ENCODE measurements at places on chromosomes 4 and X. TPM values are rescaled to one million over a fixed set of nuclear protein-coding genes. Genes with fewer than 3 reads are reported as not detected.

The ARHGEF6 gene
- 3.0 TPM for polyA plus RNA-seq

- DNase-seq: peak; percentile 71
Measured at GRCh38 chr4:141133146-141133998, at the start of gene RNF150. Gene RNF150 (minus strand): TSS chr4:141133469.

- no peak for DNase-seq
Measured at GRCh38 chrX:1601051-1601767, 9.8 kb downstream of the AKAP17A start.

The MMRN1 gene
- polyA plus RNA-seq: not detected

The XAGE1A gene
- polyA plus RNA-seq: not detected

DNA sequence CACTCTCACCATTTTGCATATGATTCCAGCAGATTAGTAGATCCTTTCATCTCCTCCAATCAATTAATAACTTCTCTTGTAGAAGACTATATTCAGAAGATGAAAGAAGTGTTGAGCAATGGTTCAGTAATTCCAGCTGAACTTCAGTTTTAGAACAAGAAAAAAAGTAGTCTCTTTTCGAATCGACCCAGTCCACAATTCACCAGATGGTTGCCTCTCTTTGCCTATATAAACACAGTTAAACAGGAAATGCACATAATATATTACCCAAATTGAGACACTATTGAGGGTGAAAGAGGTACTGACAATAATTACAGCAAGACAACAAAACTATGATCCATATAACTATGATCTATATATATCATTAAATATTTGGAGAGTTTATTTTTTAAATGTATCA, 16.8 kb upstream of the FAM241A start:
- no peak for DNase-seq

DNA sequence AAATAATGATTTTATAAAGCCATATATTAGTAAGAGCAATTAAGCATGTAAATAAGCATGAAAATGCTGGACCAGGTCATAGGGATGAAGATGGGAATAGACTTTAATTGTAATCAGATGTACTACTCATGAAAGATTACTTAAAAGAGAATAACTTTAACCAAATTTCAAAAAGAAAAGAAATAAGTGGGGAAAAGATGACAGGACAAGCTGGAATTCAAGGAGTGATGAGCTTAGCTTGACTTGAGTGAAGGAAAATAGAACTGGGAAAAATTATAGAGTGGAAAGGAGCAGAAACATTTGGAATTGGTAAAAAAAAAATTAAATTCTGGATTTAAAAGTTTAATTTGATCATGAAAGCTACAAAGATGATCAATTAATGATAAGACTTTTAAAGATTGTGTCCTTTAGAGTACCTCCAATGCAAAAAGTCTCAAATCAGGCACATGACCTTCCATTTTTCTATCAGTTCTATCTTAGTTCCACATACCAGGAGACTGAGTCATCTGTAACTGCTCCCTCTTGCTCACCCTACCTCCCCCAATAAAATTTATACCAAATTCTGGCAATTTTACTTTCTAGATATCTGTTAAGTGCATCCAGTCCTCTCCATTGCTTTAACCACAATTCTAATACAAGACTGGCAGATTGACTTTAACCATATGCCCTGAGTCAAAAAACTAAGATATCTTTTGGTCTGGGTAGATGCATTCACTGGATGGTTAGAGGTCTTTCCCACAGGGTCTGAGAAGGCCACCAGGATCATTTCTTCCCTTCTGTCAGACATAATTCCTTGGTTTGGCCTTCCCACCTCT, 56.4 kb upstream of the SLIT2 start:
- no peak for DNase-seq

- DNase-seq: no peak
Measured at GRCh38 chrX:71668248-71668595, 876 bp downstream of the LOC101059915 start.

- DNase-seq: no peak
Measured at GRCh38 chr4:167903291-167903721, 189.0 kb upstream of the ANXA10 start.

DNA sequence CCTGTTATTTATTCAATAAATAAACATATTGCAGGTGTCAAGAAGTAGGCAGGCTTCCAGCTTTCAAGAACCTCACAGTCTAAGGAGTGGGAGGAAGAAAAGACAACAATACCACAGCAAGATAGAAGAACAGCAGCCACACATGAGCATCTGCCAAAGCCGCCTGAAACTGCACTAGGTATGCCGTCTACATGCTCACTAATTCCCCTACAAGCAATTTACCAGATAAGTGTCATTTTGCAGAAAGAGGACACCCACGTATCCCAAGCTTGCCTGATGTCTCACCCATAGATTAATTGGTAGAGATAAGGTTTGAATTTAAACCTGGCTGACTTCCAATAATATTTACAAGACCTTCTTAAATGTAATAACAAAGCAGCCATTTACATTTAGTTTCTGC, 439.4 kb upstream of the CPEB2 start:
- no peak for DNase-seq

- DNase-seq: no peak
Measured at GRCh38 chrX:22004866-22005265, 27.3 kb upstream of the PHEX start.

DNA sequence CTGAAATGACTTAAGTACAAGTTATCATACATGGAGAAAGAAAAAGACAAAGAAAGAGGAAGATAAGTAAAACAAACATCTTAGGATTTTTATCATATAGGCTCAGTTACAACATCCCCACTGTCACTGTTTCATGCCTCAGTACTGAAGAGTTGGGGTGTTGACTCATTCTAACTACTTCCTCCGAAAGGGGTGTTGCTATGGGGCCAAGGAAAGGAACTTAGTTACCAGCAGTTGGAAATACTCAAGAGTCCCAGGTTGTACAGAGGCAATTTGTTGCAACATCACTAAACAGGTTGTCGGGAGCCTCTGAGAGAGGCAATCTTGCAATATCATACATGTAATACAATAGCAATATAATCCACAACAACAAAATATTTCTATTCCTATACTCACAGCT, 1264.7 kb downstream of the PCDH7 start:
- no peak for DNase-seq

DNA sequence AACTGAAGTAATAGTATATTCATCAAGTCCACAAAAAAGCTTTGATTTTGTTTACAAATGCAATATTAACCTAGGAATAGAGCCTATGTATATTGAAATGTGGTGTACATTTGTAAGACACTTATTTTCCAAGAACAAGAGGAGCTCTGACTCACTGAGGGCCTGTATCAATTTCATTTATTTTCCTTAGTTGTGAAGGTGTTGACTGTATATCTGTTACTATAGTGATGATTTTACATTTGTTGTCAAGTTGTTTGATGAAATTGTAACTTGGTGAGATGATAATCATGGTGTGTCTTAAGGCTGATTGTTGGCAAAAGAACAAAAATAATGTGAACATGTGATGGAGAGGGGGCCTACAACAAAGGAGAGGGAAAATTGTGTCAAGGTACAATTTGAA, 274.9 kb upstream of the TEX13A start:
- no peak for DNase-seq

The AMOT gene
- 1.0 TPM for polyA plus RNA-seq

DNA sequence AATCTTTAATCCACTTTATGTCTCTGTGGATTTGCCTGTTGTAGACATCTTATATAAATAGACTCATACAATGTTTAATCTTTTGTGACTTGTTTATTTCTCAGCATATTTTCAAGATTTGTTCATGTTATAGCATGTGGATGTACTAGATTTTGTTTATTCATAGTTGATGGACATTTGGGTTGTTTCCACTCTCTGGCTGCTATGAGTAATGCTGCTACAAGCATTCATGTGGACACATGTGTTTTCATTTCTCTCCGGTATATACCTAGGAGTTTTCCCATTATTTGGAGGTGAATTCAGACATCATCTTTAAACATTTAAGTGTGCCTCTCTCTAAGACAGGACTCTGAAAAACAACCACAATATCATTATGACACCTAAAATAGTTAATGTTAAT, 2.3 kb downstream of the IKBKG start:
- no peak for DNase-seq

DNA sequence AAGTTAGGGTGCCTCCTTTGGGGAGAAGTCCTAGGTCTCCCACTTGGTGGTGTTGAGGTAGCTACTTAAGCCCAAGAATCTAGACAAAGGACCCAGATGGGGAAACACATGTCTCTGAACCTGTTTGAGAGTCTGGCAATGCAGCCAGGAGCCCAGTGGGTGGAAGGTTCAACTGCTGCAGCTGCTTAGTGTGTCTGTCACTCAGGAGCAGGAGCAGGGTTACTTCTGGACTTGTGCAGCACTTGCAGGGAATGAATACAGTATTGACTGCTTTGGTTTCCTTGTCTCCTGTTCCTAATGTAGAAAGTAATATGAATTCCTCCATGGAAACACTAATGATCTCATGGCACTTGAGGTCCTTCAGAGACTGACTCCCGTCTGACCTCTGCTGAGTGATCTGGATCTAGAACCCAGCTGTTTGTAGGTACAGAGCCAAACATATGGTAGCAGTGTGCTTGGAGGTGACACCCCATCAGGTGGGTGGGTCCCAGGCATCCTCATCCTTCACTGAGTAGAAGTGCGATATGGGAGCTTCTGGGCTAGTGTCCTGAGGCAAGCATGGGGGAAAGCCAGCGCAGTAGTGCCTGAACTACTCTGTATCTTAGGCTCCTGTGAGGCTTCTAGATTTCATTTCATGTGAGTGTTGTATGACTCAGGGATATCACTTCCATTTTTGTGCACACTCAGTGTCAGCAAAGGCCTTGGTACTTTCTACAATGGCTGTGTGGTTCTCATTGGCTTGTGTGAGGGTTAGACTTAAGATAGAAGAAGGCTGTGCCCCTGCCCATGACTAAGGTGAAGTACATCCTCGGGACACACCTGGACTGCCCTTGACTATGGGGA, 85.0 kb upstream of the WDR1 start:
- no peak for DNase-seq

The AMTN gene
- polyA plus RNA-seq: not detected

DNA sequence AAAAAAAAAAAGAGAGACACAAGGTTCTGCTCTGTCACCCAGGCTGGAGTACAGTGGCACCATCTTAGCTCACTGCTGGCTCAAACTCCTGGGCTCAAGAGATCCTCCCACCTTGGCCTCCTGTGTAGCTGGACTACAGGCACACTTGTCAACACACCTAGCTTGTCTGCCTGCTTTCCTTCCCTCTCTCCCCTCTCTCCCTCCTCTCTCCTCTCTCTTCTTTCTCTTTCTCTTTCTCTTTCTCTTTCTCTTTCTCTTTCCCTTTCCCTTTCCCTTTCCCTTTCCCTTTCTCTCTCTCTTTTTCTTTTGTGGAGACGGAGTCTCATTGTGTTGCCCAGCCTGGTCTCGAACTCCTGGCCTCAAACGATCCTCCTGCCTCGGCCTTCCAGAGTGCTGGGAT, 132.1 kb downstream of the DIPK2B start:
- DNase-seq: no peak

DNA sequence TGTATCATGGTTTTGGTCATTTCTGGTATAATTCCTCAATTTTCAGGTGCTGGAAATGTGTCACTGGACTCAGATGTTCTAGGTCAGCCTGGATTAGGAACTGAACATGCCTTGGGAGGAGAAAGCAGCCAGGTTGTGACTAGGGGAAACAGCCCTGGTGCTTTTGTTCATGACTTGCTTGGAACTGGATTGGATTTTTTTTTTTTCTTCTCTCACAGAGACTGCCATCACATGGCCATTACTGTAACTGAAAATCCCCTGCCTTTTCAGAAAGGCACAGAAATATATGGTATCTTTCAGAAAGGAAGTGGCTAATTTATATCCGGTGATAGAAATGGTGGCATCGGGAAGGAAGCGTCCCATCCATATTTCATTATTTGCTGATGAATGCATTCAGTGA, 34.6 kb downstream of the SEPTIN11 start:
- no peak for DNase-seq

DNA sequence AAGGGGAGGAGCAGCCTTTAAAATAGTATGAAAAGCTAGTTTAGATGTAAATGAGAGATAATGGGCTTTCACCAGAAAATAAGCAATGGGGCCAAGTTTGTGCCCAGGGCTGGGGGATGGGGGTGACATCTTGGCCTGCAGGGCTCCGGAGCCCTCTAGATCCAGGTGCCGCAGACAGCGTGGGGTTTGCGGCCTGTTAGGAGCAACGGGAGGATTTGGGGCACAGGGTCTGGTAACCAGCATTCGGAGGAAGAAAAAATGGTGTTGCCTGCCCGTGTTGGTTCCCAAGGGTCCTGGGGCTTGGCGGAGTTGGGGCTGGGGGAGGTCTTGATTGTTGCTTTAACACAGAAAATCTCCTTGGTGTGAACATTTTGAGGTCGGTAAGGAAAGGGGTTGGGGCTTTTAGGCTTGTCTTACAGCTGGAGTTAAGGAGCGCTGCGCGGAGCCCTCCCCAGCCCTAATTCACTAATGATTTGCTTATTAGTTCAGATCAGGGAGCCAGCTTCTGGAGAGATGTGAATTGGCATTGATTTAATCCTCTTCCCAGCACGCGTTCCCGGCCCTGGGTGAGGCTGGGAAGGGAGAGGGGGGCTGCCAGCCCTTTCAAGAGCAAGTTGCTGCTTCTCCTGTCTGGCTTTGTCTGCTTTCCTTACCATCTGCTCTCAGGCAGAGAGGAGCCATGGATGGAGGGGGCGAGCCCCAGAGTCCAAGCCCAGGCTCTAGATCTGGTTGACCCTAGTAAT, 443.4 kb downstream of the BCOR start:
- no peak for DNase-seq

The CPLX1 gene
- polyA plus RNA-seq: 0.15 TPM

GRCh38 chr4:156889616-156890594, 81.7 kb downstream of the PDGFC start:
- peak; percentile 28 for DNase-seq

DNA sequence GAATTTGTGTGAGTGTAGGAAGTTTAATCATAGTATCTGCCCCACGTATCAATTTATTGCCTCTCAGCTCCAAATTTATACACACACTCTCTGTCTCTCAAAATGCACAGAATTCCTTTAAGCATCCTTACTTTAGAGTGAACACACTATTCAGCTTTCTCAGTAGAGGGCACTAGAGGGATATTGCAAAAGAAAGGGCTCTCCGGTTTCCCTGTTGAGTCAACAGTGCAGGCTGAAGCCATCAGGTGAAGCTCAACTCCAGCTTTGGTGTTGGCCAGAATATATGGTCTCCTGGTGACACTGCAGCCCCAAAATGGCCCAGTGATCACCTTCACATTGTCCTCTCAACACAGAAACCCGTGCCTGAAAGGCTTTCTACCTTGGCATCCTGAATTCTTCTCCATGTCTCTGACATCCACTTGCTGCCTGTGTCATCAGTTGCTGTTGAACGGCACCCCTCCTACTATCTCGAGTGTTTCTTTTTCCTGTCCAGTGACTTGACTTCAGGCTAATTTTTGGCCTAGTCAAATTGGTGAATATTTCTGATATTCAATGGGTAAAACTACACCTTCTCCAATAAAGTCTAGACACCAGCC, 670.5 kb downstream of the GABRG1 start:
- no peak for DNase-seq

GRCh38 chr4:53541577-53542206, 49.6 kb downstream of the LNX1 start:
- peak; percentile 95 for DNase-seq

The GSX2 gene
- not detected for polyA plus RNA-seq
